ENCODE measurements at places on chromosomes 7 and 10.

DNA sequence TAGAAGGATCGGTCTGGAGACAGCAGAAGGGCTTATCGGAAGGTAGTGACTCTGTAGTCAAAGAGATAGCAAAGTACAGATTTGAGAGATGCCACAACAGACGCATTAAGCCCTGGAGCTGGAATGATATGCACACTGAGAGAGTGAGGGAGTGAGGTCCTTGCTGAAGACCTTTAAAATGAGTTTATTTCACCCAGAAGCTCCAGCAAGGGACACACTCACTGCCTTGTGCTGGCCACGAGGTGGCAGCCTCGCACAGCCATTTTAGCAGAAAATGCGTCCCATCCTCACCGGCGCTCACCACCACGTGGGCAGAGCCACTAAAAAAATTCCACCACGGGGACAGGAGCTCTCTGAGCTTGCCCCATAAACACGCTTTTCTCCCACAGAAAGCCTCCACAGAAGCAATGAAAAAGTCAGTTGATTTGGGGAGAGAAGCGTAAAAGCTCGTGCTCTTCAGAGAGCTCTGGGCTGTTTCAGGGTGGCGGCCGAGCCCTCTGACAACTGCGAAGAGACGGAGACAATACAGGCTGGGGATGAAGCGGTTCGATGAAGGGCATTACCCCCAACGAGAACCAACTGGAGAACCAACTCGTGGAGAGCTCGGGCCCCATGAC, 163.0 kb upstream of the KLF14 start:
- DNase-seq = peak; percentile 79

- DNase-seq = no peak
Measured at GRCh38 chr7:148230296-148230695, 360.3 kb upstream of the C7orf33 start.

GRCh38 chr10:45353186-45353585, 20.8 kb upstream of the ALOX5 start:
- DNase-seq = no peak

- DNase-seq = no peak
Measured at GRCh38 chr7:155758348-155758747, 53.9 kb downstream of the SHH start.

DNA sequence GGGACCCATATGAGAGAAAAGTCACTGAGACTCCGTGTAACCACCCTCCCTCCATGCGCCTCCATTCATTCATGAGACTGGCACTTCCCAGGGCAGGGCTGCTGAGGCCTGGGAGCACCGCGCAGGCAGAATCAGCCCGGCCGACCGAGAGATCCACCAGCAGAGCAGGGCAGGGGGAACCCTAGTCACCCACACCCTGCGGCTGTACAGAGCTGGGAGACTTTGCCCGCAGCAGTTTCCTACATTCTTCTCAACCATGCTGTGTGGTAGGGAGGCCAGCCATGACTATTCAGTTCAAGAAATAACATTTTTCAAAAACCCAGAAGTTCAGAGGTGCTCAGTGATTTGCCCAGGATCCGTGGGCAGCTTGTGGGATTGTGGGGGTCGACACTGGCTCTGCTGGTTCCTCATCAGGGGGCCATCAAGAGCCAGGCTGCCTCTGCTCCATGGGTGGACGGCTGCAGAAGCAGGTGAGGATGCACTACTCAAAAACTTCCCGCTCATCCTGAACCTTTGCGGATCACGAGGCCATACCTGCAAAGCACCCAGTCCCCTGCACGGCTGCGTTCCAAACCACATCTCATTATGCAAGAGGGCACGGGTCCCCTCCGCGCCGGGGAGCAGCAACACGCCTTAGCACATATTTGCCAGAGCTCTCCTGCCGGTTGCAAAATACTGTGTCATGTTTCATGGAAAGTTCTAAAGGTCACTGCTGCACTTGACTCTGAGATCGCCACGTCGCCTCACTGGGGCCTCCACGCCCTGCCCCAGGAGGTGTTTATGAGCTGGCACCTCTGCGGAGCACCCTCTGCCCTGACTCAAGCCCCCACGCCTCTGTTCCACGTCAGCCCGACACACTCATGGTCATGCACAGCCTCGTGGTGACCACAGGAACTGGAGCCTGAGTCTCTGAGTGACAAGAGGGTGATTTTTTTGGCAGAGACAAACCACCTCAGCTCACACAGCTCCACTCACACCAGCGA, 132.0 kb downstream of the PRKAG2 start:
- no peak for DNase-seq

DNA sequence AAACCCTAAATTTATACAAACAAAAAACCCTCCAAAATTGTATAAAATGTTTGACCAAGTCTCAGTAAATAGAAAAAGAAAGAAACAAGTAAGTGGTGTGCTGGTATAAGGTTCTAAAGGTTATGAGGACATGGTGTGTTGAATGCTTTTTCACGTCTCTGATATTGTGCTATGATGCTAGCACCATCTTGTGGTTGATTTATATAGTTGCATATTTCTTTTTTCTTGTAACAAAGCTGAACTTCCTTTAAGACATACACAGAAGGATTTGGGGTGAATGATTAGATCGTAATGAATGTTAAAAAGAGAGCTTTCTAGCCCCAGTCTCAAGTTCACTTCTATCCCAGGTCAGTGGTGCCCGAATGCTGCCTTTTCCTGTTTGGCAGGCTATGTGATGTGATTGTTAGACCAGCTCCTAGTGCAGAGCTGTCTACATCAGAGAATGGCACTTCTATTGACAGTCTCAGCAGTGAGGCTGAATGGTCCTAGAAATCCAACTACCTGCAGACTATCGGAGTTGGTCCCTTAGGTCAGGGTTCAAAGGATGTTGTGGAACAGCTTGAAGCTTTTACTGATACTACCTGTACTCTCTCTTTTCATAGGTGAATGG, 25.0 kb downstream of the VTI1A start:
- DNase-seq = no peak

- peak; percentile 55 for DNase-seq
Measured at GRCh38 chr10:132702601-132703418, 83.1 kb downstream of the NKX6-2 start.

- no peak for DNase-seq
Measured at GRCh38 chr7:73621168-73622063, 2.9 kb downstream of the MLXIPL start.

DNA sequence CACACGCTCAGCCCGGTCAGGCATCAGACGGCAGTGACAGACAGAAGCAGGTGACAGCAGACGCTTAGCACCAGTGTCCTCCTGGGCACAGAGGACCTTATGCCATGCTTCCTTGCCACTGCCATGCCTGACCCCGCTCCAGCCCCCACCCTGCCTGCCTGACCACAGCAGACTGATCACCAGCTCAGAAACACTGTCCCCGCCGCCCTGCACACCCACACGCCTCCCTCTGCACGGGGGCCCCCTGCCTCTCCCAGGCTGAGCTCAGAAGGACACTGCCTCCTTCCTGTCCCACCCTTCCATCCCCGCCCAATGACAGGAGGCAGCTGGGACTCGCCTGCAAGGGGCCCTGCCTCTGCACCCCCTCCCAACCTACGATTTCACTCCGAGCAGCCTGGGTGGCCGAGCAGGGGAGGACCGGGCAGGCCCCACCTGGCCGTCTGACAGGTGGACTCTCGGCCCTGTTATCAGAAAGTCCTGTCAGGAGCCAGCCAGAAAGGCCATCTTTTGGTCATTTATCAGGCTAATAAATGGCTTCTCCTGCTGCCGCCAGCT, 183.4 kb downstream of the ELFN1 start:
- peak; percentile 68 for DNase-seq

- no peak for DNase-seq
Measured at GRCh38 chr10:7030134-7030855, 380.5 kb downstream of the SFMBT2 start.

DNA sequence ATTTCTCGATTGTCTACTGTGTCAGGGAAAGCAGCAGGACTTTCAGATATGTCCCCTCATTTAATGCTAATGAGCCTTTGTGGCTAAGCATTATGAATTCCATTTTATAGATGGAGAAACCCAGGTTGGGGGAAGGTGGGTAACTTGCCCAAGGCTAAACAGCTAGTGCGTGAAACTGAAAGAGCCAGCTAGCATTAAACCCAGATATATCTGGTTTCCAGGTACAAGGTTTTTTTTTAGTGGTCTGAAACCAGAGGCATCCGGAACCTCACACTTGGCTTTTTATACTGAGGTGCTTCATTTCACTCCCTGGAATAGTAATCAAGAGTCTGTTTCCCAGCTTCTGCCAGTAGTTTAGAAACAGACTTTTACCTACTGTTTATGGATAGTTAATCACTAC, 694.8 kb downstream of the PHTF2 start:
- no peak for DNase-seq

DNA sequence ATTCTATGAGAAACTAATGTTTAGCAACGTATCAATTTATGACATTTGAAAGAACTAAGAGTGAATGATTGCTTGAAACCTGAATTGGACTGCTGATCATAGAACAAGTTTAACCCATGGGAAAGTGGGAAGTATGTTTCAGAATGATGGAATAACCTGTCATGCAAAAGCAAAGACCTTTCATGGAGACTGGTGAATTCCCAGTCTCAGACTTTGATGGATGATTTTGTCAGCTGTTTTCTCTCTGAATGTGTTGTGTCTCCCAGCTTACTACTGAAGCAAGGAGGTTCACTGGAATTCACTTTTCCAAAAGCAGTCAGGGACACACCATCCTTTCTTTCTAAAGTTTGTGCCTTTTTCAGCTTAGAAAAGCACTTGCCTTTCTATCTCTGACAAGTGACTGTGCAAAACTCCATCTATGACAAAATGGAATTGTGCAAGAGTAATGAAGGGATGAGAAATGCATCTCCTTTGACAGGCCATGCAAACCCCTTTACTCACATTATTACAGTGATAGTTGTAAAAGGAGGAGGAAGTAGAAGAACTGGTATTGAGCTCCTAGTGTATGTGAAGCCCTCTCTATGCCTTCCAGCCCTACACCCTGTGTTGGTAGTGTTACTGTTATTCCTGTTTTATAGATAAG, 176.1 kb downstream of the PRKG1 start:
- DNase-seq = no peak

- DNase-seq = no peak
Measured at GRCh38 chr10:22997096-22997495, 69.2 kb downstream of the ARMC3 start.

DNA sequence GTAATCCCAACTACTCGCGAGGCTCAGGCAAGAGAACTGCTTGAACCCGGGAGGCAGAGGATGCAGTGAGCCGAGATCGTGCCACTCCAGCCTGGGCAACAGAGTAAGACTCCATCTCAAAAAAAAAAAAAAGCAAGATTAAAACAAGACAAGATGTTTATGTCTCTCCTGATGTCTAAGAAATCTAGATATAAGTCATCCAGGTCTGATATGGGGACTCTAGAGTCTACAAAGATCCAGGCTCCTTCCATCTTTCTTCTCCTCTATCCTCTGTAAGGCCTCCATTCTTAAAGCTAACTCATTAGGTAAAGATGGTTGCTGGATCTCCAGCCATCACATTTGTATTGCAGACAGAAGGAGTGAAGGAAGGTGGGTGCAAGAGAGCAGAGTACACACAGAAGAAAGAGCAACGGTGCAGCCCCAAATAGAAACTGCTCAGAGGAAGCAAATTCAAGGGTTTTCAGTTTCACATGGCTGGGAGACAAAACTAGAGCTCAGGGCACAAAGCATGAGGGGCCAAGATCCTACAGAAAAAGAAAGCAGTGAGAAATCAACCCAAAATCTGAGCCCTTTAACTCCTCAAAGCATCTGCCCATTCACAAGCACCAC, 57.6 kb downstream of the USP6NL start:
- no peak for DNase-seq

DNA sequence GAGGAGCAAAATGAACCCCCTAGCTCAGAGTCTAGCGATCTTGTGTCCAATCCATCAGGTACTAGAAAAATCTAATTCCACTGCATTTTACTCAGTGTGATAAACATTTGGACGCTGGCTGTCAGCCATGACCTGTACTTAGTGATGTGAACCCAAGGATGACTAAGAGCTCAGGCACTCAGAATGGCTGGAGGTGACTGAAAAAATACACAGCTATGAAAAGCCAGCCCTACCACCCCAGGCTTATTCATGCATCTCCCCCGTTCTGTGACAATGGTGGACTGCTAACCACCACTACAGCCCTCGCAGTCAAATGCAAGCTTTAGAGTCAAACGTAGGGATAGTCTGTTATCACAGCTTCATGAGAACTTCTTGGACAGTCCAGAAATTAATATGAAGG, 14.9 kb downstream of the AFAP1L2 start:
- no peak for DNase-seq

GRCh38 chr7:155508376-155509358, 37.7 kb downstream of the CNPY1 start:
- no peak for DNase-seq

- no peak for DNase-seq
Measured at GRCh38 chr7:139866047-139866837, 37.2 kb downstream of the TBXAS1 start.

- DNase-seq = no peak
Measured at GRCh38 chr10:108323274-108323798, 1158.8 kb upstream of the SORCS1 start.

- DNase-seq = no peak
Measured at GRCh38 chr7:83452256-83452655, 196.7 kb downstream of the SEMA3E start.

- no peak for DNase-seq
Measured at GRCh38 chr10:80167471-80168161, 35.1 kb downstream of the PLAC9 start.

- DNase-seq = no peak
Measured at GRCh38 chr7:95897557-95898251, 125.3 kb downstream of the DYNC1I1 start.

DNA sequence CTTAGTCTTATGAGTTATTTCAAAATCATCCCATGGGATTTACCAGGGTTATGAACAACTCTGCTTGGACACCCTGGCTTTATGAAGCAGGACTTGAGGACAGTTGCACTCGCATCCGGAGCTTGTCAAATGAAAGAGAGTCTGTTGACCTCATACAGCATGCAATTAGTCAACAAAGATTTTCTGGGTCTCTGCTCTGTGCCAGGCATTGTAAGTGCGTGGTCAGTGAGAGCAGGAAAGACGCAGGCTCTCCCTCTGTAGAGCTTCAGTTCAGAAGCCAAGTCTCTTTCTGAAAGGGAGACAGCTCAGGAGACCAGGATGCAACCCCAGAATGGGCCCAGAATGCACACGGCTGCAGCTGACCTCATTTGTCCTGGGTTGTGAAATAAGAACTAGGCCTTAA, 45.5 kb upstream of the DMBT1 start:
- DNase-seq = no peak

- no peak for DNase-seq
Measured at GRCh38 chr10:60511477-60512229, 122.0 kb upstream of the ANK3 start.

Measured in left forelimb (tissue), 1 donor.